Fibroblast of villous mesenchyme (primary cell): ENCODE measurements at places on chromosomes 6 and 20.

GRCh38 chr6:152313542-152314482, 323.4 kb downstream of the SYNE1 start:
- DNase-seq = peak; percentile 86

DNA sequence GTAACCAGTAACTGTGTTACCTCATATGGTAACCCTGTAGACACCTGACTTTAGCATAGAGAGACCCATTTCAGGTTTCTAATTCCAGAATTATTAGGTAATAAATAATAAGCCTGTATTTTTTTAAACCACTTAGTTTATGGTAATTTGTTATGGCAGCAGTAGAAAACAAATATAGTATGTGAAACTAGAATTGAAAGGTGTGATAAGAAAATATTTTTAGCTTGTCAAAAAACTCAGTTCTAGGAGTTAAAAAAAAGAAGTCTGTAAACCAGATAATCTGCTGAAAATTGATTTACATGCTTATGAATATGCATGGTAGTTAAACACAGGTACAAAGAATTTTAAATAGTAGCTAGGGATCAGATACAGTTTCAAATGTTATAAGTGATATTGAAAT, 695.0 kb upstream of the GJE1 start:
- DNase-seq = no peak

- no peak for DNase-seq
These were observed 17.1 kb upstream of the RPN2 start for GRCh38 chr20:37161830-37162549.

DNA sequence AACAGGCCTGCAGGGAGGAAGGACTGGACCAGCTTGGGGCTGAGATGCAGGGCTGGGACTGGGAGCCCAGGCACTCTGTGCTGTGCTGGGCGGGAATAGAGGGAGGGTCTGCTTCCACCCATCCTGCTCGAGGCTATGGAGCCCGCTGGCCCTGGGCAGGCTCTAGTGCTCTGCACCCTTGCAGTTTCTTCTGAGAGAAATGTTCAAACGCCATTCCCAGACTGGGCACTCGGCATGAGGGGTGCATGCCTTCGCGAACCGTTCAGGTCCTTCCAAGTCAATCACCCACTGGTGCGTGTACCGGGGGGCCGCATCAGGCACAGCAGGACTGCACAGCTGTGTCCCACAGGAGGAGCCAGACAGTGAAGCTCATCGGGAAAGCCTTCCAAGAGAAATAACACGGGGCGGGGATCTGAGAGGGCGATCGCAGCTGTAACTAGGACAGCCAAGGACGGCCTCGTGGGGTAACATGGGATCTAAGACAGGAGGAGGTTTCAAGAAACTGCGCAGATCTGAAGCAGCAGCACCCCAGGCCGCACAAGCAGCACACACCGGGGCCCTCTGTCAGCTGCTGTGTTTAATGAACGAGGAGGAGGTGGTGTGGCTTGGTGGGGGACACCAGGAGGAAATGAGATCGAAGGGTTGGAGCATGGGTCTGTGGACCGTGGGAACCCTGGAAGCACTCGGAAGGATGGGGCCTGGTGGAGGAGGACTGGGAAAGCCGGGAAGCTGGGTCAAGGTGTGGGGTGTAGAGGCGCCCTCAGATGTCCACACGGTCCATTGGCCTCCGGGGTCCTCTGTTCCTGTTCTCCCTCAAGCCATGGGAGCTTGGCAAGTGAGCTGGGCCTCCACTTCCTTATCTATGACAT, 26.1 kb upstream of the PYGB start:
- no peak for DNase-seq

- no peak for DNase-seq
These were observed 4.8 kb downstream of the GSTA3 start for GRCh38 chr6:52904562-52905279.

DNA sequence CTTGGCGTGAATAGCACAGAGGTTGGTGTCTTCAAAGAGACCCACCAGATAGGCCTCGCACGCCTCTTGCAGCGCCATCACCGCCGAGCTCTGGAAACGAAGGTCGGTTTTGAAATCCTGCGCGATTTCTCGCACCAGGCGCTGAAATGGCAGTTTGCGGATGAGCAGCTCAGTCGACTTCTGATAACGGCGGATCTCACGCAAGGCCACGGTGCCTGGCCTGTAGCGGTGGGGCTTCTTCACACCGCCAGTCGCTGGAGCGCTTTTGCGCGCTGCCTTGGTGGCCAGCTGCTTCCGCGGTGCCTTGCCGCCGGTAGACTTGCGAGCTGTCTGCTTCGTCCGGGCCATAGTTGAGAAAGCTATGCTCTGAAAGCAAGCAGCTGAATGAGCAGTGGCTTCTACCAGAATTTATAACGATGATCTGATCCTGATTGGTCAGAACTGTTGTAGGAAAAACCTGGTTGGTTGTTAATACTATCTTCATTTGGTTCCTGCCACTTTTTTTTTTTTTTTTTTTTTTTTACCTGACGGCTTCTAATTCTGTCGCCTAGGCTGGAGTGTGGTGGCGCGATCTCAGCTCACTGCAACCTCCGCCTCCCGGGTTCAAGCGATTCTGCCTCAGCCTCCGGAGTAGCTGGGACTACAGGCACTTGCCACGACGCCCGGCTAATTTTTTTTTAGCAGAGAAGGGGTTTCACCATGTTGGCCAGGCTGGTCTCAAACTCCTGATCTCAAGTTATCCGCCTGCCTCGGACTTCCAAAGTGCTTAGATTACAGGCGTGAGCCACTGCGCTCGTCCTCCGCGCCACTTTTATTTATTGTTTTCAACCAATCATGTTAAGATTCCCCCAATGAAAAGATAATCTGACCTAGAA, 21.5 kb downstream of the OR2B2 start:
- peak; percentile 96 for DNase-seq

DNA sequence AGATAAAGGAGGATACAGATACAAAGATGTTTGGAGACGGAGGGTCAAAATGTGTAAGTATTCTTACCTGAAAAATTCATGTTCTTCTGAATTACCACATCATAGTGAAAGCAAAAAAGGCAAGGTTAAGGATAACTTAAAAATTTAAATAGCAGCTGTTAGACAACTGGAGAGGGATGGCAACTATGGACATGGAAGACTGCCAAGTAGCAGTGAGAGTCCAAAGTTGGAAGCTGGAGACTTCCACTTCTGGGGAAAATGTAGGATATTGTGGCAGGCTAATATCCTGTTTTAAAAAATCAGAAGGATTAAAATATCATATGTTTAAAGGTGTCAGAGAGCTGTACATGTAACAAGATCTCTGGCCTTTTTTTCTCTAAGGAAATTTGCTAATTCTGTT, 29.8 kb downstream of the SYCP2 start:
- DNase-seq = no peak

GRCh38 chr20:50169329-50169823, 15.9 kb upstream of the PEDS1 start:
- DNase-seq = peak; percentile 83

GRCh38 chr6:169752074-169752623, 727 bp downstream of the ERMARD start:
- no peak for DNase-seq

- no peak for DNase-seq
These were observed 176.7 kb downstream of the LAMA2 start for GRCh38 chr6:129059650-129060049.

GRCh38 chr20:48684501-48685041, 143.2 kb downstream of the PREX1 start:
- DNase-seq = no peak

GRCh38 chr20:19975901-19976300, 41.3 kb upstream of the NAA20 start:
- DNase-seq = no peak

DNA sequence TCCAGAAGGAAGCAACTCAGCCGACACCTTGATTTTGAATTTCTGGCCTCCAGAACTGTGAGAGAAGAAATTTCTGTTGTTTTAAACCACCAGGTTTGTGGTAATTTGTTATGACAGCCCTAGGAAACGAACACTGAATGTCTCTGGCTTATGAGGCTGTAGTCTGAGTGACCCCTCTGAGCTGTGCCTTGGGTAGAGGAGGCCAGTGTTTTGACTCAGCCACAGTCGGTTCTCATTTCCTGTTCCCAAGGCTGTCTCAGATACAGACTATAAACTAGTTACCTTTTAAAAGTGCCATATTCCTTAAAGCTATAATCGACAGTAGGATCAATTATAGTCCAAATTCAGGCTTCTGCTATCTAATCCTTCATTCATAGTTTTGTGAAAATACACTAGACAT, 391.2 kb upstream of the MAP3K7 start:
- no peak for DNase-seq

- no peak for DNase-seq
These were observed 22.9 kb upstream of the RIPK1 start for GRCh38 chr6:3045369-3045768.

- DNase-seq = peak; percentile 47
These were observed 417 bp downstream of the VAPB start for GRCh38 chr20:58389324-58389967.

DNA sequence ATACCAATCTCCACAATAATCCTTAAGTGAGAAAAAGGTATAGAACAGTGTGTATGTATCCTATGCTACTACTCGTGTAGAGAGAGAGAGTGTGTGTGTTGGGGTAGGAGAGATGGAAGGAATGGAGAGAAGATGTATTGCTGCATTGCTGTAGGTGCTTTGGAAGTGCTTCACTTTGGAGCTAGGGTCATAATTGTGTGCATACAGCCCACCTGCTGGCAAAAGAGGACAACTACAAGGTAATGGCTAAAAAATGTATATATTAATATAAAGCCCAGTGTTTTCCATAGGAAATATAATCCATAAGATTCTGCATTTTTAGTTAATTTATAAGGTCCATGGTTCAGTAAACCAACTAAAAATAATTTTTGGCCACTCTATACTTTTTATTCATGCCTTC, 36.1 kb downstream of the SERAC1 start:
- peak; percentile 34 for DNase-seq

GRCh38 chr20:14331646-14332045, 5.8 kb downstream of the FLRT3 start:
- DNase-seq = no peak

DNA sequence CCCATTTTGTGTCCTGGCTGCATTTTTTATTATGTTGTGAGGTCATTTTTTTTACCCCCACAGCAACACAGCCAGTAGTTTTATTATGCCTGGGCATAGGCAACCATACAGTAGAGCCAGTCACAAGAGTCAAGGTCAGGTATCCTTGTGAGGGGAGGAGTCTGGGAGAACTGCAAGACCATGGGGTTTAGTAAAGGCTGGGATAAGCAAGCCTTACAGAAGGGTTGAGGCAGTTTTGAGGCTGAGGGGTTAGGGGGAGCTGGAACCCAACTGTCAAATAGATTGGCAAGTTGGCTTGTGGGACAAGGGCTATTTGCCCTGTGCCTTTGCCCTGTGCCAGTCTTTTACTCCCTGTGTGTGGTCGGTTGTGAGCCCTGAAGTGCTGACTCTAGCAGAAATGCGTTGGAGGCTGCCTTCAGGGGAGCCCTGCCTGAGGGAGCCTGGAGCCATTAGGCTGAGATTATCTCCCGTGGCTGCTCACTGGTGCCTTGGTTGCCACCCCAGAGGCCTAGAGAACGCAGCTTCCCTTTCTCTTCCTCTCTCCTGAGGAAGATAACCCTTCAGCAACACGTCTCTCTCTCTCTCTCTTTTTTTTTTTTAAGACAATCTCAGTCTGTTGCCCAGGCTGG, 31.1 kb downstream of the RALY start:
- no peak for DNase-seq

DNA sequence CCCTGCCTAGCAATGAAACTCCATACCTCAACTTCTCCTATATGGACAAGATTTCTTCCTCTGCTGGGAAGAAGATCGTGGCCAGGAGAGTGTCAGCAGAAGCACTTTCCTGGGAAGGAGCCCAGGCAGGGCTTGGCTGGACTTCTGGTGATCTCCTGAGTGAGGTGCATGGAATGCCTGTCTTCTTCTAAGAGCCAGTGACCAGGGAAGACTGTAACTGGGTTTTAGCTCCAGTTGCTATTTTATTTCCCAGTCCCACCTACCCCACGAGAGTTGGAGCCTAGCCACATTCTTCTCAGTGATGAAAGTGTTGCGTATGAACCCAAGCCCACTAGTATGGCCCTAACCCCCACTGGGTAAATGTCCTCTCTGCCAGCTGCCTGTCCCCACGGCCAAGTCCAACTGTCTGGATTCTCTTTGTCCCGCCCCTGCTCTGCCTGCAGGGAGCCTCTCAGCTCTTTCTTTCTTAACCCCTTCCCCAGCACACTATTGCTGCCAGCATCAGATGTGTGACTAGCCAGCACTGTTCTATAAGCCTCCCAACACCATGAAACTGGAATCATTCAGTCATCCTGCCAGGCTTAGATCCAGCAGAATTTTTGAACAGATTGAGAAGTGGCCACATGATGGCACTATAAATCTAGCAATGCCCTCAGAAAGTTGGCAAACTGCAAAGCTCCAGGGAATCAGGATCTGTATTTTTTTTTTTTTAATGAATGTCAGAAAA, 69.8 kb upstream of the FAM184A start:
- DNase-seq = peak; percentile 82

- DNase-seq = no peak
These were observed 37.5 kb downstream of the YTHDF1 start for GRCh38 chr20:63178446-63178820.

DNA sequence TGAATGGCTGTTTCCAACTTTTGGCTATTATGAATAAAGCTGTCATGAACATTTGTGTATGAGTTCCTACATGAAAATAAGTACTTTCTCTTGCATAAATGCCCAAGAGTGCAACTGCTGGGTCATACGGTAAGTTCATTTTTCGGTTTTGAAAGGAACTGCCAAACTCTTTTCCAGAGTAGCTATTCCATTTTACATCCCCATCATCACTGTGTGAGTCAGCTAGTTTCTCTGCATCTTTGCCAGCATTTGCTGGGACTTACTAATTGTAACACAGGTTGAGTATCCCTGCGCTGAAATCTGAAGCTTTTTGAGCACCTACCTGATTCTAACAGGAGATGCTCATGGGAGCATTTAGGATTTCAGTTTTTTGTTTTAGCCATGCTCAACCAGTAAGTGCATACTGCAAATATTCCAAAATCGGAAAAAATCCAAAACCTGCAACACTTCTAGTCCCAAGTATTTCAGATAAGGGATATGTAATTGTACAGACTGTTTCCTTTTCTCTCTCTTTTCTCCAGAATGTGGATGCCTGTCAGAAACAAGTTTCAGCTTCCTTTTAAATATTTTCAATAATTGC, 118.4 kb downstream of the DTNBP1 start:
- DNase-seq = no peak

GRCh38 chr6:25831532-25832306, at the start of gene SLC17A1:
Gene SLC17A1 (minus strand): TSS chr6:25832052. CDS start chr6:25830557, 1,495 bp downstream.
- no peak for DNase-seq

DNA sequence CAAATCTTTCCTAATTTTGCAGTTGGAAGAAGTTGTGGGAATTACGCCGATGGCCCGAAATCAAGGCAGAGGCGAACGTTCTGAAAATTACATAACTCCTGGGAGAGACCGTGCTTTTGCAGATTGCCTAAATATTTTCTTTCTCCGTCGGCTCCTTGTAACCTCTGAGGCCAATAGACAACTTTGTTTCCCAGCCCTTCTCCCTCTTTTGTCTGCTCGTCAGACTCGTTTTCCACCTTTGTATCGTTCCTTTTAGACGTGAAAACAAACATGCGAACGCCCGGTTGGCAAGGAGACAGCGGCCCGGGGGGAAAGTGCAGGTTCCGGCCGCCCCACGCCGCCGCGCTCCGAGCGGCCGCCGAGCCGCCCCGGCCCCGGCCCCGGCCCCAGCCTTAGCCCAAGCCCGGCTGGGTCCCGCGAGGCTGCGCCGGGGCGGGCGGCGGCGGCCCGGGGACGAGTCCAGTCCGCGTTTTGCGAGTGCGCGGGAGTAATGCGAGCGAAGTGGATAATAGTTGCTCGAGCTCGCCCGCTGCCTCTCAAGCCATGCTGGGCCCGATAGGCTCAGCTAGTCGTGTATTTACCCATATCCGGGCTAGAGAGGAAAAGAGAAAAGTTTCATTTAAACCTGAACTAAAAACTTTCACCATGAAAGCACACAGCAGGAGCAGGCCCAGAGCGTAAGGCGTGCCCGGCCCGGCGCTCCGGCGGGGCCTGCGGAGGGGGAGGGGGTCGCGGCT, at the start of gene ARID1B:
TSS of gene ARID1B (plus strand) at position 539 of the 737 bp plus-strand sequence. CDS start 303 bp downstream, outside the sequence.
- peak; percentile 88 for DNase-seq
